H4 (cell line): ENCODE measurements at places on chromosomes 13 and 19. TPM values are rescaled to one million over a fixed set of nuclear protein-coding genes. Genes with fewer than 3 reads are reported as not detected.
A peak's percentile ranks its signal among the peaks of the same experiment; 100 is the strongest.

DNA sequence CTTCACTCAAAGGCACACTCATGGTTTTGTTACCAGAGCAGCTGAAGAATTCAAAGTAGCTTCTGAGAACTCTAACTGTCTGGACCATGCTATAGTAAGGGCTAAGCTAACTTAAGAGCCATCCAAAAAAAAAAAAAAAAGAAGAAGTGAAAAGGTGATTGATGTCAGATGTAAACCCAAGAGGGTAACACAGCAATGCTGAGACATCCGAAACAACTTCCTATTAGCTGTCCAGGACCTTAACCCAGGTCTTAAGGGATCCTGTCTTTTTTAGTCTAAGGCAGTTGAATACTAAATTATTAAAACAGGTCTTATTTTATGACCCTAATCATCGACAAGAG, 11.2 kb upstream of the RAB20 start:
- DNase-seq, result no peak

The WDR88 gene
- total RNA-seq, result not detected in 2 replicates

DNA sequence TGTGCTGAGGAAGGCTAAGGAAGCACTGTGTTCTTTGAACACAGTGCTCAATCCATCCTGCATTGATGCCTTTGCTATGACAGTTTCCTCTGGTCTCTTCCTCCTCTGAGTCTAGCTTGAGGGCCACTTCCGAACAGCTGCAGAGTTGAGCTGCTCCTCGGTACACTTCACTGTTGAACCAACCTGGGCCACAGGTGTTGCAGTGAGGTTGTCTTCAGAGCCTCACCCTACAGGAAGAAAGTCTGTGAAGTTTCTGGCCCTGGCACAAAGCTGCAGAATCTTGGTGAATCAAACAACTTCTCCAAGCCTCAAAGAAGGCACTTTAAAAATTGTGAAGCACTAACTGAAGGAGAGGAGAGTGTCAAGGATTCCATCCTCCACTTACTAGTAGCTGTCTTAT, 394.0 kb downstream of the KCNRG start:
- no peak for DNase-seq

GRCh38 chr13:76387566-76387965, 498.6 kb downstream of the KCTD12 start:
- no peak for DNase-seq

- no peak for DNase-seq
These were observed 43.2 kb upstream of the ERICH6B start for GRCh38 chr13:45658586-45659235.

DNA sequence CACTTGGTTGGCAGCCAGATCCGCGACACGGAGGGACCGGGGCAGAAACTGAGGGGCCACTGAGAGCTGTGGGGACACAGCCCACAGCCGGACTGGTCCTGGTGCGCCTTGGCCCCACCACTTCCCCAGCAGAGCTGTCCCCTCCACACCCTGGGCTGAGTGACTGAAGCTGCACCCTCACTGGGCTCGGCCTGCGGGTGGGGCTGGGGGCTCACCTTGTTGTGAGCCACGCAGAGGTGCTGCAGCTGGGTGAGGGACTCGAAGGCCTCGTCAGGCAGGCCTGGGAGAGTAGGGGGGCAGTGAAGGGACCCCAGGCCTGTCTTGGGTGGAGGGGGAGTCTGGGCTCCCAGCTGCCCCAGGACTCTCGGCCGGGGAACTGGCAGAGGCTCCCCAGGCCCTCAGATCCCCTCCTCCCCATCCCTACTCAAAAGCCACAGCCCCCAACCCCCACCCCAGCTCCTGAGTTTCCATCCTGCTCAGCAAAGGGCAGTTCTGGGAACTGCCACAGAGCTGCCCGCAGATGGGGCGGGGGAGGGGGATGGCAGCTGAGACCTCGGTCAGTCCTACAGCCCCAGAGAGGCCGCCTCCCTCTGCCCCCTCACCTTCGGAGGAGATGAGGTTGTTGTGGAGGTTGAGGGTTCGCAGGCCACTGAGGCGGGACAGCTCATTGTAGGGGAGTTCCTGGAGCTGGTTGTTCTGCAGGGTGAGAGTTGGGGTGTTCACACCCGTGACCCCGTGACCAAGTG, 2.3 kb downstream of the PODNL1 start:
- DNase-seq, result peak; percentile 46

The RHPN2 gene
- 8.0 and 14.6 TPM in 2 replicates for total RNA-seq
